Mucosa of descending colon (tissue), 3 donors: ENCODE measurements at places on chromosomes 2 and 18. TPM values are rescaled to one million over a fixed set of nuclear protein-coding genes. Genes with fewer than 3 reads are reported as not detected.
A peak's percentile ranks its signal among the peaks of the same experiment; 100 is the strongest.

Gene TSGA10
- 6.6 TPM for total RNA-seq

DNA sequence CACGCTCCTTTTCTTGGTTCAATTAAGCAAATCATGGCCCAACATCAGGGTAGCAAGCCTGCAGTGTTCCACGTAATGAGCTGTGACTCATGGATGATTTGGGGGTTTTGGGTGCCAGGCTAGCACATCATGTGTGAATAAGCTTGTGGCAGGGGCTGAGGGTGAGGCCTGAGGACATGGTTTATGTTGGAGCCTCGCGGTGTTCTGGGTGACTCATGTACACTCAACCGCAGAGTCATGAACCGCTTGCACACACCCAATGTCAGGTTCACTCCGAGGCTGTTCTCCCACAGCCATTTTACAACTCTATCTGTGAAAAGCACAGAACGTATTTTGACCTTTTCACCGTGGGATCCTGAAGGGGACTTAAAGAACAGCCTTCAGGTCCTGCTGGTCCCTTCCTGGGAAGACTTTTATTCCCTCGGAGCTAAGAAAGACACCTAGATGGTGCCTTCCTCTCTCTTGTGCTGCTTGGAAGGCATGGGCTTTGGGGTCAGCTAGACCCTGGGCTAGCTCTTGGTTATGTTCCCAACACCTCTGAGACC lies 139.9 kb upstream of the ZEB2 start:
- DNase-seq = peak; percentile 51

- no peak for DNase-seq
These were observed 115.4 kb downstream of the CCDC85A start for GRCh38 chr2:56299171-56299691.

GRCh38 chr2:10613263-10613662 lies 76.5 kb downstream of the NOL10 start:
- DNase-seq = no peak

DNA sequence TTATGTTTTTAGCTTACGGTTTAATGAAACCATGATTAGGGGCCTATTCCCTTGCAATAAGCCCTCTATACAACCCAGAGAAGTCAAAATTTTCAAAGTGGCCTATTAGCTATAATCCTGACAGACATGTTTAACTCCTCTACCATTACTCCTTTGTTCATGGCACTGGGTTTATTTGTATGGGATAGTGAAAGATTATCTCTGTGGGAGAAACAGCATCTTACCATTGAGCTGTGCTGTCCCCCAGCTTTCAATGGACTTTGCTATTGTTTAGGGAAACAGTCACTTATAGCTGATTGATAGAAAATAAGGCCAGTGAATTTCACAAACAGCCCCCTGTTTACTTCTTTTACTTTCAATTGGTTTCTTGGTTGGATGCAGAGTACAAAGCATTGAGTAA lies 675.2 kb upstream of the GCFC2 start:
- no peak for DNase-seq

DNA sequence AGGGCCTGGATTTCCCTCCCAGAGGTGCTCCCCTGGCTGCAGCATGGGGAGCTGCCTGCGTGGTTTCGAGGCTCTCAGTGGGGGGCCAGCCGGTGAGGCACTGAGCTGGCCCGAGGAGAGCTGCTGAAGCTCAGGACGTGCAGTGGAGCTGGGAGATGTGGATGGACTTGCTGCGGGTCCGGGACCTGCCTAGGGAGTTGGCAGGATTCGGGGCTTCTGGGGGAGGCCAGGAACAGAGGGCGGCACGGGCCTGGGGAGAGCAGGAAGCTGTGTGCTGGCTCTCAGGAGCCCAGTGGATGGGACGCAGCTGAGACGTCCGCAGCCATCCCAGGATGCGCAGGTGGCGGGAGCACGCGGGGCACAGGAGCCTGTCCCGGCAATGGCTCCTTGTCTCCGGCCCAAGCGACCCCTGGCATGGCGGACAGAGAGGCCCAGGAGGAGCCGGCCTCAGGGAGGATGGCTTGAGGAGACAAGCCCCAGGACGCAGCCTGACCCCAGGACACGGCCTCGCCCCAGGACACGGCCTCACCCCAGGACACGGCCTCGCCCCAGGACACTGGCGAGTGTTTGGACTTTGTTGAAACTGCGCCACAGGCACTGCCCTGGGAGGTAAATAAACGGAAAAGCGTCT lies 116.1 kb downstream of the NFATC1 start:
- DNase-seq = peak; percentile 40
